ENCODE measurements at places on chromosomes 3 and 15.

- peak; percentile 21 for DNase-seq
Measured at GRCh38 chr3:127820826-127821313, 1.4 kb downstream of the MGLL start.

GRCh38 chr3:87313641-87314040 lies 37.3 kb upstream of the POU1F1 start:
- DNase-seq: peak; percentile 23

DNA sequence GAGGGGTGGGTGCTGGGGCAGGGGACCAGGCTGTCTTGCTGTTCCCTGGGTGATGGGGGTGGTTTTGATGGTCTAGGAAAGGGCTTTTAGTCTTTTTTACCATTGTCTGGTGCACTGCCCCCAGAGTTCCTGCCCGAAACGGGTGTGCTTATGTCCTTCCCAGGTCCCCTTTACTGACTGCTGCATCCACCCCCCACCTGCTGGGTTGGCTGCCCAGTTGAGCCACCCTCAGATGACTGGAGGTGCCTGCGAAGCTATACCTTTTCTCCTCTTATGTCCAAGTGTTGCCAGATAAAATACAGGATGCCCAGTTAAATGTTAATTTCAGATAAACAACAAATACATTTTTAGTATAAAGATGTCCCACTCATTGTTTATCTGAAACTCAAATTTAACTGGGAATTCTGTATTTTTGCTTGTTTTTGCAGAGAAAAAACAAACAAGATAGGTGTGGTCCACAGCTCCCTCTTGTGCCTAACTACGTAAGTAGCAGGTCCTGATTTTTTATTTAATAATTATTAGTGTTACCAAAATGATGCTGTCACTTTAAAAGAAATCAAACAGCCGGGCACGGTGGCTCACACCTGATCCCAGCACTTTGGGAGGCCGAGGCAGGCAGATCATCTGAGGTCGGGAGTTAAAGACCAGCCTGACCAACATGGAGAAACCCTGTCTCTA lies 6.1 kb upstream of the RPP14 start:
- peak; percentile 38 for DNase-seq

DNA sequence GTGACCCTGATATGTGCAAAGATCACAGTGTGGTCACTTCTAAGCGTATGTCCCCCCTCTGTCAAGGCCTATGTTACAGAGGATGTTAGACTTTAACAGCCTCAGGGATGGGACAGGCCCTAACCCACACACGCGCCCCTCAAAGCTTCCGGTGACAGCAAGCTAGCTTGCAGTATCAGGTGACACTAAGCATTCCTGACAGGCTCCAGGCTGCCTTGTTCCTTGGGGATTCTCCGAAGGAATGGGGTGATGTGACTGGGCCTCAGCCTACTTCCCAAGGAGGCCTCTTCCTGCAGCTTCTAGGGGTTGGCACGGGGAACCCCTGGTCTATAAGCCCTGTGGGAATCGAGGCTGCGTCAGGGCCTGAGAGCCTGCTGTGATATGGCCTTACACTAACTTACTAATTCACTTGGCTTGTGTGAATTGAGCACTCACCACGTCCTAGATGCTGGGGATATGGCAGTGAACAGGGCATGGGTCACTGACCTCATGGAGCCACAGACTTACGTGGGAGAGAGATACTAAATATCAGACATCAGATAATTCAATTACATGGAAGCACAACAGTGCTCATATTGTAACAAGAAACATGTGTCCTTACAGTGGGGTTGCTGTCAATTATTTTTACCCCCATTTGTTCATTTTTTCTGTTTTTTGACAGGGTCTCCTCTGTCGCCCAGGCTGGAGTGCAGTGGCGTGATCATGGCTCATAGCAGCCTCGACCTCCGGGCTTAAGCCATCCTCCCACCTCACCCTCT lies 11.4 kb upstream of the SPTBN5 start:
- no peak for DNase-seq

DNA sequence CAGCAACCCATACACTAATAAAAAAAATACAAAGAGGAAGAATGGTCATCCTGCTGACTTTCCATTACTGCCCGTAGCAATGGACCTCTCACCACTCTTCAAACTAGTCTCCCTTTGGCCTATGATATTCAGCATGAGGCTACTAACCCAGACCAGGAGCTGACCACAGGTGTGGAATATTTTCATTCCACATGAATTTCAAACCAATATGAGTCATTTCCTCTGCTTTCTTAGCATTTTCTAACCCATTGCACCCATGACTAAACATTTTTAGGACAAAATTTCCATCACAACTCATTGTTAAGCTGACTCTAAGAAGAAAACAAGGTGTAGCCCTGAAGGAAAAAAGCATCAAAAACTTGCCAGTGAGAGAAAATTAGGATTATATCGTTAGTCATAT lies 34.0 kb upstream of the ZPLD1 start:
- DNase-seq: peak; percentile 57

DNA sequence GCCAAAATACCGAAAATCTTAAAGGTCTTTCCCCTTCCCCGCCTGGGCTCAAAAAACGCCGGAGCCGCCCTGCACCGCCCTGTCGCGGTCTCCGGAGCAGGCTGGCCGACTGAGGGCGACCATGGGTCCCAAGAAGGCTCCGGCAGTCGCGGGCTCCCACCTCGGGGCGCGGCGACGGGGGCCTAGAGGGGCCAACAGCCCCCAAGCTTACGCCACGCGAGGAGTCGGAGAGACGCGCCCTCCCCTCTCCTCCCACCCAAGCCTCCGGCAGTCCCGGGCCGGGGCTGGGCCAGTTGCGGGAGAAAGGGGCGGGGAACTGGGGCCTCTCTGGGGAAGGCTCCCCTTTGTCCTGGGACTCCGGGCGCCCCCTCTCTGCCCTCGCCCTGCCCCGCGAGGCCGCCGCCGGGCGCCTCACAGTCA lies 69.2 kb downstream of the GOLGA8B start:
- no peak for DNase-seq
